ENCODE measurements at places on chromosomes 16 and 17. TPM values are rescaled to one million over a fixed set of nuclear protein-coding genes. Genes with fewer than 3 reads are reported as not detected.

Gene NPIPA8
- 9.4 TPM for total RNA-seq

Gene FOXL1
- total RNA-seq = 4.2 TPM

Gene RNF43
- total RNA-seq = not detected

Gene TPSD1
- not detected for total RNA-seq

- no peak overlapping the region for H3K4me3 ChIP-seq
- H3K27me3 ChIP-seq = no peaks in the 10 kb centered on the region
- no peaks in the 10 kb centered on the region for H3K4me1 ChIP-seq
- H3K27ac ChIP-seq = no peak overlapping the region
Observed at GRCh38 chr17:43770957-43771356, 7.8 kb downstream of the DUSP3 start.

DNA sequence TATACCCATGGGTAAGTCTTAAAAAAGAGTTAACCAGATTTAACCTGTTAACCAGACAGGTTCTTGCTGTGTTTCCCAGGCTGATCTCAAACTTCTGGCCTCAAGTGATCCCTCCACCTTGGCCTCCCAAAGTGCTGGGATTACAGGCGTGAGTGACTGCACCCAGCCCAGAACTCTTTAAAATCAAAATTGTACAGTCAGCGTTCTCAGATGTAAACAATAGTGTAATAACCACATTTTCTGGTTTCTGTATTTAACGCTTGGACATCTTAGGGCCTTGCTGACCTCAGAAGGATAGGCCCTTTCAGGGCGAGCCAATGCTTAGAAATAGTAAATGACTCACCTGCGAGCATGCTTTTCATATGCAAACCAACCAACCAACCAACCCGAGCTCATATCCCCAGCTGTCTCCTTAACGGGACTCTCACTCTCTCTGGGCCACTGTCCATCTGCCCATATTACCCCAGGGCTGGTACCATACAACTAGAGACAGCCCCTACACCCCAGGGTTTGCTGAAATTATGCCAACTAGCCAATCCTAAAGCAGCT lies 415.0 kb upstream of the XYLT1 start:
- DNase-seq = no peak
- no peak overlapping the region for H3K27ac ChIP-seq
- H3K36me3 ChIP-seq = no peaks in the 10 kb centered on the region
- H3K4me3 ChIP-seq = no peak overlapping the region

GRCh38 chr16:28064706-28065249 lies 1.3 kb upstream of the GSG1L start:
- no peaks in the 10 kb centered on the region for H3K36me3 ChIP-seq
- no peak overlapping the region for H3K4me3 ChIP-seq
- H3K4me1 ChIP-seq = no peaks in the 10 kb centered on the region
- no peak overlapping the region for H3K27ac ChIP-seq
- no peak for DNase-seq

DNA sequence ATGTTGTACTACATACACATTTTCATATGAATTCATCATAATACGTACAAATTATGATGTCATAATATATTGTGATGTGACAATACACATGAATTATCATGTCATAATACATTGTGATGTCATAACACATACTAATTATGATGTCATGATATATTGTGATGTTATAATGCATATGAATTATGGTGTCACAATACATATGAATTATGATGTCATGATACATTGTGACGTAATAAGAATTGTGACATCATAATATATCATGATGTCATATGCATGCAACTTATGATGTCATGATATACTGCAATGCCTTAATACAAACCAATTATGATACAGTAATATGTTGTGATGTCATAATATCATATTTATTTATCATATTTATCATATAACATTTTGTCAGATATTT lies 2074.3 kb downstream of the TP53TG3F start:
- H3K4me1 ChIP-seq = no peaks in the 10 kb centered on the region
- no peak overlapping the region for H3K4me3 ChIP-seq
- H3K27ac ChIP-seq = no peak overlapping the region

GRCh38 chr17:58338841-58339754 lies 10.5 kb upstream of the TSPOAP1 start:
- H3K27me3 ChIP-seq = no peaks in the 10 kb centered on the region
- H3K4me3 ChIP-seq = no peak overlapping the region
- H3K36me3 ChIP-seq = no peaks in the 10 kb centered on the region
- H3K4me1 ChIP-seq = peaks cover 4% of the 10 kb centered on the region
- DNase-seq = no peak

- no peak overlapping the region for H3K27ac ChIP-seq
- H3K4me1 ChIP-seq = peaks cover 2% of the 10 kb centered on the region
- DNase-seq = peak; percentile 13
- no peaks in the 10 kb centered on the region for H3K36me3 ChIP-seq
- no peak overlapping the region for H3K4me3 ChIP-seq
Observed at GRCh38 chr17:964876-965275, 14.7 kb downstream of the NXN start.

Gene SPATA32
- not detected for total RNA-seq

GRCh38 chr16:86818671-86819532 lies 240.6 kb downstream of the FOXL1 start:
- H3K36me3 ChIP-seq = no peaks in the 10 kb centered on the region
- DNase-seq = peak; percentile 80
- H3K27ac ChIP-seq = peak overlapping the region; percentile 56
- no peak overlapping the region for H3K4me3 ChIP-seq
- H3K27me3 ChIP-seq = no peaks in the 10 kb centered on the region
- H3K4me1 ChIP-seq = peaks cover 25% of the 10 kb centered on the region

DNA sequence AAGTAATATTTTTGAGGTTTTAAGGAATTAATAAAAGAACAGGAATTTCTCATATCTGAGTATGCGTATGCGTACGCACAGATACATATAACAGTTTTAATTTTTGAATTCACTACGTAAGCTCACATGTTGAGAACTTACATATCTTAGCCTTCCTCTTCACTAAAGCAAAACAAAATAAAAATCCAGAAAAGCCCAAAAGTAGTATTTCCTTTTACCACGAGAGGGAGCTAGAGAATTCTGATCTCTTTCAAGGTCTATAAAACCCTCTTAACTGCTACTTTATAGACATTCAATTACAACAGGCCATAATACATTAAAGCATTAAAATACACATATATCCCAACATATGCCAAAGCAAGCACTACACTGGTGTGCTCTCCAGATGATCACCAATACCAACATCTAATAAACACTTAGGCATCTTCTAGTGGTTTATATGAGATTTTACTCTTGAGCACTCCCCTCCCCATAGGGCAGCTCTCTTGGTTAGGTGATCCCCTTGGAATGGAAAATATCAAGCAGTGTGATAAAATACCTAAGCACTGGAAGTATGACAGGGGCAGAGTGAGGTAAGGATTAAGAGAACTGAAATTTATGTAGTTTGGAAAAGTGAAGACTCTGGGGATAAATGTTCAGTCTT lies 94.0 kb downstream of the SKAP1 start:
- no peaks in the 10 kb centered on the region for H3K36me3 ChIP-seq
- H3K4me1 ChIP-seq = no peaks in the 10 kb centered on the region
- H3K27ac ChIP-seq = no peak overlapping the region
- no peaks in the 10 kb centered on the region for H3K27me3 ChIP-seq
- no peak overlapping the region for H3K4me3 ChIP-seq

- H3K36me3 ChIP-seq = no peaks in the 10 kb centered on the region
- no peaks in the 10 kb centered on the region for H3K4me1 ChIP-seq
- no peak for DNase-seq
- H3K4me3 ChIP-seq = no peak overlapping the region
Observed at GRCh38 chr16:10889855-10890254, 12.9 kb downstream of the CIITA start.

- H3K27ac ChIP-seq = no peak overlapping the region
- no peaks in the 10 kb centered on the region for H3K27me3 ChIP-seq
Observed at GRCh38 chr17:21174186-21174585, 39.8 kb downstream of the TMEM11 start.

Gene FBXL16
- 0.22 TPM for total RNA-seq

DNA sequence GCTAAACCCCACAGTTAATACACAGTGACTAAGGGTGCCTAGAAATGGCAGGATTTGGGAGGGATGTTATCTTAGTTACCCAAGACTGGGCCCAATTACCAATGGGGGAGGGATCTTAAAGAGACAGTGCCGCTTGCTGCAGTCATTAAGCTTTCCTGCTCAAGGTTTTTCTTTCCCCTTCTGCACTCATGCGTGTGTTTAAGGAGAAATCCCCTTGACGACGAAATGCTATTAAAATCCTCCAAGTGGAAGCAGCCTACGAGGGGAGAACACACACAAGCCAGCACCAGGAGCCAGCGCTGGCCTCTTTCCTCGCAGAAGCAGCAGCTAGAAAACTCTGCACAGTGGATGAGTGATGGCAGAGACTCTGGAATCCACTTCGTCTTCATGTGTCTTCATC lies 22.0 kb downstream of the SALL1 start:
- H3K27ac ChIP-seq = no peak overlapping the region
- no peaks in the 10 kb centered on the region for H3K36me3 ChIP-seq
- H3K4me1 ChIP-seq = no peaks in the 10 kb centered on the region
- H3K4me3 ChIP-seq = no peak overlapping the region

DNA sequence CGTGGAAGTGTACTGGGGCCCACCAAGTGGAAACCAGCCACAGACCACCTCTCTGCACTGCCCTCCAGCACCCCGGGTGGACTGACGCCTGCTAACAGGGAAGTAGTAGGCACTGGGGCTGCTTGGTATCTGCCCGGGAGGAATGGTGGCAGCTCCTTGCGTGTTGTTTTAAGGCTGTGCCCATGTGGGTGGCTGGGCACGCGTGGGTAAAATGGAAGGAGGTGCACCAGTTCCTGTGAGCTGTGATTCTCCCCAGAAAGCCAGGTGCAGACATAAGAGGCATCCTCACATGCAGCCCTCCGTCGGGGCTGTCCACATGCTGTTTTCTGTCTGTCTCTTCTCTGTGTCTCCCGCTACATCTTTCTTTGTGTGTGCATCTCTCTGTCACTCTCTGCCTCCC lies 122.3 kb downstream of the ENGASE start:
- no peak overlapping the region for H3K4me3 ChIP-seq
- no peaks in the 10 kb centered on the region for H3K4me1 ChIP-seq
- no peaks in the 10 kb centered on the region for H3K27me3 ChIP-seq

Gene TEKT5
- total RNA-seq = not detected

Gene OTOA
- not detected for total RNA-seq

- no peak overlapping the region for H3K4me3 ChIP-seq
- no peaks in the 10 kb centered on the region for H3K4me1 ChIP-seq
- no peak for DNase-seq
- no peaks in the 10 kb centered on the region for H3K27me3 ChIP-seq
Observed at GRCh38 chr17:45749831-45750335, 34.2 kb upstream of the CRHR1 start.

Gene CTRB1
- not detected for total RNA-seq

DNA sequence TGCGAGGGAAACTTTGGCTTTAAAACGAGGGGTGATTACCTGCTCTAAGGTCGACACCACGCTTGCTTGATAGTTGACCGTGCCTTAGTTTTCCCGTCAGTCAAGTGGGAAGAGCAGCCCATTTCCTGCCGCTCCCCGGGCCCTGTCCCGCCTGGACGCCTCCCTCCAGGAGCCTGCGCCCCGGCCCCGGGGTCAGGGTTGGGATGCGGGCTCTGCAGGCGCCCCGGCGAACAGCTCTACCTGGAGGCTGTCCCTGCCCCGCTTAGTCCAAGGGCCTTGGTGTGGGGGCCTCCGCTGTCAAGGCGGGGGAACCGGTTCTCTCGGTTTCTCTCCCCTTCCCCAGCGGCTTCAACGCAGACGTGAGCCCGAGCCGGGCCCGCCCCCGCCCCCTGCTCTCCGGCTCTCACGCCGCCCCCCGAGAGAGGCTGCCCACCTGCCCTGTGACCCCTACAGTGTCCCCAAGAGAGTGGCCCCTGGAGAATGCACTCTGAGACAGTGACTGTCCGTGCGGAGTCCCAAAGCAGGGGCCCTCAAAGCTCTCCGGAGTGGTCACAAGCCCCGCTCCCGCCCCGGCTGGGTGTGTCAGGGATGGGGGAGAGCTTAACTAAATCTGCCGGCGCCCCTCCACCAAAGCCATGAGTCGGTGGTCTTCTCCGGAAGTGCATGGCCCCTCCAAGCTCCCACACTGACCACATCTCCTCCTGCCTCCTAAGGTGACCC lies 117.4 kb upstream of the SMURF2 start:
- peak overlapping the region; percentile 66 for H3K4me3 ChIP-seq
- peak overlapping the region; percentile 53 for H3K27ac ChIP-seq
- peaks cover 32% of the 10 kb centered on the region for H3K4me1 ChIP-seq
- no peak for DNase-seq

Gene ACSM3
- total RNA-seq = 10.2 TPM

DNA sequence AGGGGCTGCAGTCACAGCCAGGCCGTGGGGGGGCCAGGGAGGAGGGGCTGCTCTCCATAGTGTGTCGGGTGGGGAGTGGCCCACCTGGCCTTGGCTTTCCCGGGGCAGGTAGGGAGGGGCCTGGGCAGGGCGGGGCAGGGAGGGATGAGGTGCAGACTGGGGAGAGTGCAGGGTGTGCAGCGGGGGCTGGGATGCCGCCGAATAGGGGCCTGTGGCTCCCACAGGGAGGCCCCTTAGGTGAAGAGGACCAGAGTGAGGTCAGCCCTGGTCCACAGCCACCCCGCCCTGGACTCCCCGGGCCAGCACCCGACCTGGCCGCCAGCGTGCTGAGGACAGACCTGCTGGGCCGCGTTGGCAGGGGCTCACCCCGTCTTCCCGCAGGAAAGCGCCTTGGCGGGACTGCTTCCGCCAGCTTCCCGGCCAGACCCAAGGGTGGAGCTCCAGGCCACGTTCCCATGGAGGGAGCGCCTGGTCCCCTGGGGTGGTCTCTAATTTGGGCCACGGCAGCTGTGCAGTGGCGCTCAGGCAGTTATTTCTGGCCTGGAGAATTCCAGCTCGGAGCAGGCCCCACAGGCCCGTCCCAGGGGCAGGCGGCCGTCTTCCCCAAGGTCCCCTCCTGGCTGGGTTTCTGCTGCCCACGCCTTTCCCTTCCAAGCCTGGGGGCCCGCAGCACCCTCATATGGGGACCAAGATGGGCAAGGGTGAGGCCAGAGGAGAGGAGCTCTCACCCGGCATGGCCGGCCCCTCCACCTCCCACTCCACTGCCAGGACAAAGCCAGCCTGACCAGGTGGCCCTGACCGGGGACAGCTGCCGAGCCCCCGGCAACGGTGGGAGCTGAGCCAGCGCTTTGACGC lies 27.9 kb downstream of the CACNA1H start:
- H3K27me3 ChIP-seq = no peaks in the 10 kb centered on the region
- peaks cover 4% of the 10 kb centered on the region for H3K4me1 ChIP-seq
- H3K4me3 ChIP-seq = no peak overlapping the region
- no peak for DNase-seq
- no peak overlapping the region for H3K27ac ChIP-seq

Gene OR2C1
- total RNA-seq = not detected

Gene MGAT5B
- total RNA-seq = 2.1 TPM

DNA sequence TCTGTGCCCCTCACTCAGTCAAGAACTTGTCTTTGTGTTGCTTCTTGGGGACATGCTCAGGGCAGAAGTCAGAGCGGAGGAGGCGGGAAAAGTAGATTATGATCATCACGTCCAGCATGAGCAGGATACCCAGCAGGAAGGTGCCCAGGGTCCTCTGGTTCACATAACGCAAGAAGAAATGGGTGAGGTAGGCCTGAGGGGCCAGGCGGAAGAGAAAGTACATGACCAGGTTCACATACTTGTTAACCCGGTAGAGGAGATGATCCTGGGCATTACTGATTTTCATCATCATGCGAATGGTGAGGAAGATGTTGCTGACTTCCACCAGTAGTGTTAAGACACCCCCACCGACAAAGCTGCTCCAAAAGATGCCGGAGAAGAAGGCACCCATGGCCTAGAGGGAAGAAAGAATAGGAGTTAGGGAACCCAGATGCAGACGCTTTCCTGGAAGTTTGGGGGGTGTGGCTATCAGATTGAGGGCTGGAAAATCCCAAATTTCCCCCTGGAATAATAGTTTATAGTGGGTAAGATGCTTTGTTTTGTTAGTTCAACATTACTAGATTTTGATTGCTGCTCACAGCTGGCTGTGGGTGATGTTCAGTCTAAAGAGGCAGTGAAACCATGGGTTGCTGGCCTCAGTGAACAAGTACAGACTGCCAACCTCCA lies 1.4 kb downstream of the TLCD1 start:
- DNase-seq = no peak
- H3K4me3 ChIP-seq = no peak overlapping the region
- H3K36me3 ChIP-seq = peaks cover 19% of the 10 kb centered on the region
- no peak overlapping the region for H3K27ac ChIP-seq

Gene AGRP
- not detected for total RNA-seq

Measured in endothelial cell of umbilical vein (primary cell).